ENCODE measurements at places on chromosomes 11 and 22.

GRCh38 chr22:46139895-46140350, 10.4 kb upstream of the PPARA start:
- no peak for DNase-seq

GRCh38 chr11:38968951-38969350, 2370.9 kb upstream of the RAG2 start:
- DNase-seq, result no peak

DNA sequence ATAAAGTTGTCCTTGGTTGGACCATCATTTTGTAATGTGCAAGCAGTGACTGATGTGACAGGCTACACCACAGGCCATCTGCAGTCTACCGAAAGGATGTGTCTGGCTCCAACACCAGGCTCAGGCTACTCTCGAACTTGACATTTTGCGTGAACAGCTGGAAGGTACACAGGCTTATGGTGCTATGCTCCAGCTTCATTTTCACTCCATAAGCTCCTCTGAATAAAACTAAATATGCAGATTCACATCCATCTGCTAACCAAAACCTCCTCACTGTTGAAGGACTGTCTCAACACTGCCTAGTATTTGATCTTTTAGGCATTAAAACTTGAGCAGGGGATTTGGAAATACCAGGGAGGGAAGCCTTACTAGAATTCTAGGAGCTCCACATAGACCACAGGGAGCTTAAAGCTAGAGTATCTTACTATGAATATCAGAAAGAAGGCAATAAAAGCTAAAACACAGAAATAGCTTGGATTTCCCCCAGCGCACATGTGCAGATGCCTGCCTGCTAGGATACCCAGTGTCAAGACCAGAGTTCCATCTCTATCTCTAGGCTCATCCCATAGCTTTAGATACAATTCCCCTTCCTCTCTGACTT, 383.9 kb upstream of the FAT3 start:
- DNase-seq, result no peak

DNA sequence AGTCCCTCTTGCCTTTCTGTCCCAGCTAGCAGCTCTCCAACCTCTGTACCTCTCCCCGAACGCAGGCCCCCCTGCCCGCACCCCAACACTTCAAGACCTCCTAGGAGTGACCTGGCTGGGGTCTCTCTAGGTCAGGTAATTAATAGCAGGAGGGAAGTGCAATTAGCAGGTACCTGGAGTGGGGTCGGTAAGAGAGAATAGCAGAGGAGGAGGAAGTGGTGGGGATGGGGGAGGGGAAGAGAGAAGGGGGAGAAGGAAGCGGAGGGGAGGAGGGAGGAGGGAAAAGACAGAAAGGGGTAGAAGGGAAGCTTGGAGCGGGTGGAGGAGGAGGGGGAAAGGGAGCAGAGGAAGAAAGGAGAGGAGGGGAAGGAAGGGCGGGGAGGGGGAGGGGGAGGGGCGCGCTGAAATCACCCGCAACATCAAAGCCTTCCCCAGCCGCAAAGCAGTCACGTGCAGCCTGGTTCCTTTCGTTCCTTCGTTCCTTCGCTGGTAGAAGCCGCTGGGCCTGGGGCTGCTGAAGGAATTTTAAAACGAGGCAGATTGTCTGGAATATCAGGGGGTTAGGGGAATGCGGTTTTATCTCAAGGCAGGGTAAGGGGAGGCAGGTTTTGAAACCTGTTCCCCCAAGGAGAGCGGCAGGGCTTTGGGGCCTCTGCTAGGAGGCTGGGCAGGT, 29.3 kb upstream of the TCF20 start:
- peak; percentile 60 for DNase-seq

DNA sequence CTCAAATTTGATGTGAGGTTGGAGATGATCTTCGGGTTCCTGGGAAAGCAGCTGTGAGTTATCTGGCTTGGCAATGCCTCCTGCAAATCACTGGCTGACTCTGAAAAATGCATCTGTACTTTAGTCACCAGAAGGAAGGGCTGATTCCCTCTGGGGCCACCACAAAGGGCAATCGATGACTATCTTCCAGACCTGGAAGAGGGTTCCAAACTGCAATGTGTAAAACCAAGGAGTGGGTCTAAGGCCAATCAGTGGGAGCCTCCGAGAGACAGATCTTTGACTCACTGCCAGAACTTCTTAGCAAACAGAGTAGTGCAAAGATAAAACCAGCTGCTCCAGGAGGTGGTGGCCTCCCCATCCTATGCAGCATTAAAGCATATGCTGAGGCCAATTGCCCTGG, 29.1 kb upstream of the PAK1 start:
- no peak for DNase-seq

GRCh38 chr11:119652907-119653659, 75.9 kb downstream of the NECTIN1 start:
- no peak for DNase-seq

DNA sequence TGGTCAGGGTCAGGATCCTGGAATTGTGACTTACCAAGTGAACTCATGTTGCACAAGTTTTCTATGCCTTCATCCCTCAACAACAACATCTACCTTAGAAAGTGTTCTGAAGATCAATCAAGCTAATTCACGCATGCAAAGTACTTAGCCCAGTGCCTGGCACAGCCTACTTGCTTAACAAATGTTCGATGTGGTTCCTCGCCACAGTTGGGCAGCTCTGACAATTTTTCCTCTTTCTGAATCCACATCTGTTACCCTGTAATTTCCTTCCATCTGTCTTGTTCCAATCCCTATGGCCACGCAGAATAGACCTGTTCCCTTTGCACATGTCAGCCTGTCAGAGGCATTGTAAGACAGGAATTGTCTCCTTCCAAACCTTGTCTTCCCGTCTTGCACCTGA, 1415.2 kb downstream of the TBC1D22A start:
- no peak for DNase-seq

DNA sequence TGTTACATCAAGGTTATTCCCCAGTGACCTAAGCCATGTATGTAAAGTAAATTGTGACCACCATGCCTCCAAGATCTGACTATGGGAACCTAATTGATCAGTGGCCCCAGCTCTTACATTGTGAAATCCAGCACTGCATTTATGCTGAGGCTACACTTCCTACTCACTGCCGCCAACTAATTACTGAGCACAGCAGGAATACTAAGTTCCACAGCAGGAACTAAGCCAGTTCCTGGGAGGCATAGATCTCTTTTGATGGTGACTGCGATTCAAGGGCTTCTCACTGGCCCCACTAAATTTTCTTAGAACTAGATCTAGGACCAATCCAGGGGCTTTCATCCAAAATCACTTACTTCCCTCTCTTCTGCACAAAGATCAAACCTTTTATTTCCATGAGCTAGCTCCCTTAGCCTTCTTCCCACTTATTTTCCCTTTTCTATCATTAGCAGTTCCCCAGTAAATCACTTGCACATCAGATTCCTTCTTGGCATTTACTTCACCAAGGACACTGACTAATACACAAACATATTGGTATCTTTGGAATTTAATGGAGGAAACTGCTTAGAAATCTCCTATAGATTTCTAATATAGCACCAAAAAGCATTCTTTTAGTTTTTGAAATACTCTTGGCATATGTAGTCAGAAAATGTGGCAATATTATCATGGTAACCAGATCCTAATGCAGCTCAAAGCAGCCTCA, 46.0 kb downstream of the CNTN5 start:
- DNase-seq, result no peak

- DNase-seq, result no peak
These were observed 22.7 kb upstream of the P2RY2 start for GRCh38 chr11:73195191-73196007.

GRCh38 chr11:94655956-94656355, 88.8 kb downstream of the PIWIL4 start:
- DNase-seq, result no peak

- DNase-seq, result no peak
These were observed 90.0 kb upstream of the ALX4 start for GRCh38 chr11:44399968-44400367.

DNA sequence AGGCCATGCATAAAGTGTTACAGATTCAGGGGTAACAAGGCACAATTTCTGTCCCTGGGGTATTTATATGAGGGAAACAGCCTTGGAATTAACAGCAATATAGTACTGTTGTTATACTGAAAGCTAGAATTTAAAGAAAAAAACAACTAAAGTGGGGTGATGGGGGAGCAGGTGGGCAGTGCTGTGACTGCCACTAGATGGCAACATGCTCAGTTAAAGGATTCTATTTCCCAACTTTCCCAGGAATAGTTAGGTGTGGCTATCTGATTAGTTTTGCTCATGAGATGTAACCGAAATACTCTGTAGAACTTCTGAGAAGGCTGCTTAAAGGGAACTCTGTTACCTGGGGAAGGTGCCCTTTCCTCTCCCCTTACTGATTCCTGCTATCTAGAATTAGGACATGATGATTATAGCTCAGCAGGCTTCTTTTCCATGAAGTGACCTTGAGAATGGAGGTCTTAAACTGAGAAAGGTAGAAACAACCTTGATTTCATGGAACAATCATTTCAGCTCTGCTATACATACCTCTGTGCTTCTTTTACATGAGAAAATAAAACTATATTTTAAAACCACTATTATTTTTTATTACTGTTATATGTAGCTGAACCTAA, 102.6 kb downstream of the RELT start:
- DNase-seq, result no peak

- no peak for DNase-seq
These were observed 6.3 kb upstream of the SH3BP1 start for GRCh38 chr22:37633089-37633624.

DNA sequence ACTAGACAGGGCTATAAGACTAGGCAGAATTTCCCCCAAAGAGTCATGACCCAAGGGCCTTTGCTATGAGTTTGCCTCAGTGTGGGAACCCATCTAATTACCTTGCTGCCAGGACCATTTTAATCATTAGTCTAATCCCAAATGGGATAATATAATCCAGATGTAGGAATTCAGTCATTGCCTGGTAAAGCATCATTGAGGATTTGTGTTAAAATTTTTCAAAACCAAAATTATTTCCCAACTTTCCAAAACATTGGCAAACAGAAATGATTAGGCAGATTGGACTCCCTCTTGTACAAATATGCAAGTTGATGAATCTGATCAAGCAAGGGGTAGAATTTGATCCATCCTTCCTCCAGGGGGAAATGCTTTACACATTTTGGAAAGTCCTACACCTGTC, 16.2 kb upstream of the MMP13 start:
- no peak for DNase-seq

DNA sequence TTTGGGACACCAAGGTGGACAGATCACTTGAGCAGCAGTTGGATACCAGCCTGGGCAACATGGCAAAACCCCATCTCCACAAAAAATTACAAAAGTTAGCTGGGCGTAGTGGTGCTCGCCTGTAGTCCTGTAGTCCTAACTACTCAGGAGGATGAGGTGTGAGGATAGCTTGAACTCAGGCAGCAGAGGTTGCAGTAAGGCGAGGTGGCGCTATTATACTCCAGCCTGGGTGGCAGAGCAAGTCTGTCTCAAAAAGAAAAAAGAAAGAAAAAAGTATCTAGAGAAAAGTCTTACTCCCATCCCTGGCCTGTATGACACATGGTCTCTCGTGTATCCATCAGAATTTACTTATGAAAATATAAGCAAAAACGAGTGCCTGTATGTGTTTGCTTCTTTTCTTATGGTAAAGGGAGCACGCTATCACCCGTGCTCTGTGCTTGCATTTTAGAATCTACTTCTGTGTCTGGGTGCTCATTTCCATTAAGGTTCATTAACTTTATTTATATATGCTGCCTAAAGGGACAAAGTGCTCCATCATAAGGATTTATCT, 15.4 kb upstream of the CPT1A start:
- DNase-seq, result no peak

DNA sequence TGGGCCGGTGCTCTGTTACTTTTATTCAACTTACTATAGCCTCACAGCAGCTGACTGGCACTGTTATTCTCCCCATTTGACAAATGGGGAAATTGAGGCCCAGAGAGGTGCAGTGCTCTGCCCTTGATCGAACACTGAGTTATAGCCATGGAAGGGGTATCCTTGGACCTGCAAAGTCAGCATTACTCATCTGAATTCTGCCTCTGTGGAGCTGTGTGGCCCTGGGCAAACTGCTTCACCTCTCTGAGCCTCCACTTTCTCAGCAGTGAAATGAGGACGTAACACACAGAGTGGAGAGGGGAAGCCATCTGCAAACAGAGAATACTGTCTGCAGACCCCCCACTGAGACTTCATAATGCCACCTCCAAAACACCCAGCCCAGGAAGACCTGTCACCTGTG, 25.3 kb downstream of the TPST2 start:
- no peak for DNase-seq

- no peak for DNase-seq
These were observed 252.8 kb downstream of the JRKL start for GRCh38 chr11:96642583-96642982.

GRCh38 chr22:23856721-23857605, 712 bp upstream of the SLC2A11 start:
- DNase-seq, result no peak

DNA sequence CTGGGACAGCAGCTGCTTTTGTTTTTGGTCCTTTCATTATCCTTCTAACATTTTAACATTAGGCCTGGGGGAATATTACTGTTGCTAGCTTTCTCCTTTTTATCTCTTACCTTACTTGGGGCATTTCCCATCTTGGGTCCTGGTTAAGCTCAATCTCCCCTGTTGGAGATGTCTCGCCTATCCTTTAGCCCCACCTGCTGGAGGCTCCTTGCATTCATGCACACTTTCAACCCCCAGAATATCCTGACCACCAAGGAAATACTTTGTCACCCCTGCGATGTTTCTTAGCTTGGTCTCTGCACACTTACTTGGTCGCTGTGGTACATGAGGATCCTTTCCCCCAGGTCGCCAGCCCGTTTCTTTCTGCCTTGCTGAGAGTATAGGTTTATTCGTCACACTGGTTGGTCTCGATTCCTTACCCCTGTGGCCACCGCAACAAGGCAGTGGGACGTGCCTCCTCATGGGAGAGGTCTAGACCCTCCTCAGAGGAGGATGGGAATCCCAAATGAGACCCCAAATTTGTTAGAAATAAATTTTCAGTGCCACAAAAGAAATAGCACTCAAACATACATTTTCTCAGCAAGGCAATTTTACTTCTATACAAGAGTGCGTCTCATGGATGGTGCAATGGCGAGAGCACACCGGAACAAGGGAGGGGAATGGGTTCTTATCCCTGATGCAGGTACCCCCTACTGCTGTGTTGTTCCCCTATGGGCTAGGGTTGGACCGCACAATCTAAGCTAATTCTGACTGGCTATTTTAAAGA, 5.4 kb upstream of the TXN2 start:
- DNase-seq, result peak; percentile 76

DNA sequence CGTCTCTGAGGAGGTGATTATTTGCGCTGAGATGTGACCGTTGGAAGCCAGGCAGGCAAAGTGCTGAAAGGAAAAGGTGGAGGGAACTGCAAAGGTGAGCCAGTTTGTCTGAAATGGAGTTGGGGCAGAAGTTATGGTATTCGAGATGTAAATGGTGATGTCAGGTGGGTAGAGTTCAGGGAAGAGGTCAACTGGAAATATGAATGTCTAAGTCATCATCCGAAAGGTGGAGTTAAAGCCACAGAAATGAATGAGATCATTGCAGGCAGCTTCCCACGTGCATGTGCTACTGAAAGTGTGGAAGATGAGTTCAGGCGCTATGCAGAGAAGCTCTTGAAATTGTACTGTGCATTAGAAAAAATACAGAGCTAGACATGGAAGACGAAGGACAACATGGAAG, 2.2 kb upstream of the BPIFC start:
- DNase-seq, result no peak

GRCh38 chr11:122692444-122692843, 36.9 kb downstream of the UBASH3B start:
- DNase-seq, result no peak

Data from left colon (tissue), 2 donors.